Activated effector memory CD4-positive, alpha-beta T cell treated with Interleukin-2 at 50 U/mL for 16 hours (primary cell): ENCODE measurements at places on chromosomes 7 and 10.

GRCh38 chr10:3071405-3072198 lies 4.3 kb downstream of the PFKP start:
- DNase-seq, result peak; percentile 15

GRCh38 chr10:97199152-97199551 lies 13.4 kb upstream of the SLIT1 start:
- no peak for DNase-seq

DNA sequence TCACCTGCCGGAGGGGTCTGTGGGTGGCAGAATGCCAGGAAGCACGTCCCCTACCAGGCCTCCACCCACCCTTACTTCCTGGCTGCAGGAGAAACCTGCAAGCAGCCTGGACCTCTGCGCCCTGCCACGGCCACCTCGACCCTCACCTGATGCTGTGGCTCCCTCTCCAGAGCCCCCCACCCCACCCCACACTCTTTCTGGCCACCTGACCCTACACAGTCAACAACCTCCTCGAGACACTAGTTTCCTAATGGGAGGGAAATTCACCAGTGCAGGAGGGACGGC lies 91.3 kb downstream of the PRKAG2 start:
- DNase-seq, result no peak

DNA sequence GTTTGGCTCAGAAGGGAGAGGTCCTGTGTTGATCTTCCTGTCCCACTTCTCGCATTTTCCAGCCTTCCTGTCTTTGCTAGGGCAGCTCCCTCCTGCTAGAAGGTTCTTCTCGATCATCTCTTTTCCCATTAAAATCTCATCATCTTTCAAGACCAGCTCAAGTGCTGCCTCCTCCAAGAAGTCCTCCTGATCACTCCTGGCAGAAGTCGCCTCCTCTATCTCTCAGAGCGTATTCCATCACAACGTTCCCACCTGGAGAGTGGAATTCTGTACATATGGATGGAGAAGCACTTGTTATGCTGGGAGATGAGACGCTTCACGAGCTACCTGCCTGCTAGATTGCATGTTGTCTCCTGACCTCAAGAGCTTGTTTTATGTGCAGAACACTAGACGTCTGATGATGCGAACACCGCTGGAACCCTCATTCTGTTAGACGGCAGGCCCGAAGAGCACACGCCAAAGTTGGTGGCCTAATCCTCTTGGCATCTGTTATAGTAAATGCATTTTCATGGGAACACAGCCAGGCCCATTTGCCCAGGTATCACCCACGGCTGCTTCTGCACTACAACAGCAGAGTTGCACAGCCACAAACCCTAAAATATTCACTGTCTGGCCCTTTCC lies 68.0 kb upstream of the INSIG1 start:
- no peak for DNase-seq

- no peak for DNase-seq
These were observed 81.0 kb downstream of the CPED1 start for GRCh38 chr7:121069346-121070100.

DNA sequence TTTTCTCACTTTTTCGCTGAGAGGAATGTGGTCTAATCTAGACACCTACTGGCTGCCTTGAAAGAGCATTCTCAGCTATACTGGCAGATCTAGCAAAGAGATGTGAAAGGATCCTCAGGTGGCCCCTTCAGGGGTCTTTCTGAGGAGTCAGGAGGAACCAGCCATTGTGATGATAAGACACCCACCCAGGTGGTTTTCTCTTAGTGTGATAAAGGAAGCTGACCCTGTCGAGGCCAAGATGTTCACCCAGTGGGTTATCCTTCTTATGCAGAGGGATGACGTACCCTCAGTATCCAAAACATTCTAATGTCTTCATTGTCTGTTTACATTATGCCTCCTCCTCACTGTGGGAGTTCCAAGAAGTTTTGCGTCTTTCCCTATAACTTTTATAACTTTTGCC lies 98.3 kb upstream of the LRGUK start:
- no peak for DNase-seq

- DNase-seq, result no peak
These were observed 13.5 kb upstream of the ASCC1 start for GRCh38 chr10:72229261-72230251.

DNA sequence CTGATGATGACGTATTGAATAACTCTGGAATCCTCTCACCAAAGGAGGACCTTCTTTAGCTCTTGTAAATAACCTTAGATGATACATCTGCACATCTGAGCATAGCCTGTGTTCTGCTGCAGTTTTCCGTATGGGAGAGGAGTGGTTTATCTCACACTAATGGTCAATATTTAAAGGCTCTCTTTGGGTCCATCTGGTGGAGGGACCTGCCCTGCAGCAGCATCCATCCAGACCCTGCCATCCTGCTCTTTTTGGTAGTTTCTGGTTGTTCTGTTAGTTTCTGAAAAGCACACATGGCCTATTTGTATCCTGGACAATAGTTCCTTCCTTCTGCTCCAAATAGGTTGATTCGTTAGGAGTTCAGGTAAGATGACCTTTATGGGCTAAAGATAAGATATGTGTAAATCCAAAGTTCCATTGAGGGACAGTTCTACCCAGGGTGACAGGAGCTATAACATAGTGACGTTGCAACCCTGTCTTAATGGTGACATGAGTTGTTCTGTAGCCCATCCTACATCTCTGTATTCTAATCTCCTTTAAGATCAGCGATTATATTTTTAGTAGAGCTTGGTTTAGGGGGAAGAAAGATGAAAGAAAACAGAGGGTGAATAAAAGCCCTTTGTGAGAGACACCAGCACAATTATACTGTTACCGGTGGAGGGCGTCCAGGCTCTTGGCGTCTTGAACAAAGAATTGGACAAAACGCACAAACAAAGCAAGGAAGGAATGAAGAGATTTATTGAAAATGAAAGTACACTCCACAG lies 60.0 kb upstream of the KLF14 start:
- no peak for DNase-seq

- no peak for DNase-seq
These were observed 113.6 kb upstream of the AMPH start for GRCh38 chr7:38744746-38745145.

- no peak for DNase-seq
These were observed 67.5 kb upstream of the IGFBP3 start for GRCh38 chr7:45988405-45989057.

DNA sequence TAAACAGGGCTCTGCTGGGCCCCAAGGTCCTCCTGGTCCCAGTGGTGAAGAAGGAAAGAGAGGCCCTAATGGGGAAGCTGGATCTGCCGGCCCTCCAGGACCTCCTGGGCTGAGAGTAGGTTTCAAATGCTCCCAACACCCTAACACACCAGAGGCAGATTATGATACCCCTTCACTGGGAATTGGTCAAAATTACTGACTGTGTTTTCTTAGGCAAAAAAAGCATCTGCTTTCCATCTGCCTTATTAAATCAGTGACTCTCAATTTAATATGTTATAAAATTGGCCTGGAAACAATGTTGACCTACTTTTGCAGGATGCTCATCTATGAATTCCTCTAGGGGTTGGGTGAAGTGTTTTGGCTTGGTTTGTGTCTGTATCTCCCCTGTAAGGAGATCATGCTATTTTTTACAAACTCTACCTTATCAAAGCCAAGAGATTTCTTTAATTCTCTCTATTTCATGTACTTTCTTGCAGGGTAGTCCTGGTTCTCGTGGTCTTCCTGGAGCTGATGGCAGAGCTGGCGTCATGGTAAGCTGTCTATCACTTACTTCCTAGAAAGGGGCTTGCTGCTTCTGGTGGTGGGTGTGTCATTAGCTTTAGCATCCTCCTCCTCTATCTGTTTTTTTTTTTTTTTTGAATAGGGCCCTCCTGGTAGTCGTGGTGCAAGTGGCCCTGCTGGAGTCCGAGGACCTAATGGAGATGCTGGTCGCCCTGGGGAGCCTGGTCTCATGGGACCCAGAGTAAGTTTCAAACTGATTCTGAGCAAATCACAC lies 15.9 kb downstream of the COL1A2 start:
- DNase-seq, result no peak
